ENCODE measurements at places on chromosomes 12 and 14.

DNA sequence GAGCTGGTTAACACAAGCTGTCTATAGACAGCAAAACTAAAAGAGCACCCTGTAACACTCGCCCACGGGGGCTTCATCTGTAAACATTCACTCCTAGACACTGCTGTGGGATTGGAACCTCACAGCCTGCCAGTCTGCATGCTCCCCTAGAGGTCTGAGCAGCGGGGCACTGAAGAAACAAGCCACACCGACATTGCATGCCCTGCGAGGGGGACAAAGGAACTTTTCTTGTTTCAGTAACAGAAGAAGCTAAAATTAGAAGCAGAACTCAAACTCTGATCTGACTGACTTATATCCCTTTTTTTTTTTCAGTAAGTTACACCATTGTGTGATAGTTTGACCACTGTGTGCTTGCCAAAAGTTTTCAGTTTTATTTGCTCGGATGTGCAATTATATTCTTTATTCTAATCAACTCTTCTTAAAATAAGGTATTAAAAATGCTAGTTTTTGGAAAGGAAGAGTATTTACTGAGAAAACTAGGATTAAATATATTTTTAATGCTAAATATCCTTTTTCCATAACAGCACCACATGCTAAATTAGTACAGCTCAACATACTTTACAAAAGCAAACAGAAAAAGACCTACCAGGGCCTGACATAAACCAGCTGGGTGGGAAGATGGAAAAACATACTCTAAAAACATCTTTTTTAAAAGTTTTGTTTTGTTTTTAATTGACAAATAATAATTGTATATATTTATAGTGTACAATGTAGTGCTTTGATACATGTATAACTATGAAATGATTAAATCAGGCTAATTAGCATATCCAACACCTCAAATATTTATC, 100.2 kb downstream of the EPS8 start:
- no peak for DNase-seq

DNA sequence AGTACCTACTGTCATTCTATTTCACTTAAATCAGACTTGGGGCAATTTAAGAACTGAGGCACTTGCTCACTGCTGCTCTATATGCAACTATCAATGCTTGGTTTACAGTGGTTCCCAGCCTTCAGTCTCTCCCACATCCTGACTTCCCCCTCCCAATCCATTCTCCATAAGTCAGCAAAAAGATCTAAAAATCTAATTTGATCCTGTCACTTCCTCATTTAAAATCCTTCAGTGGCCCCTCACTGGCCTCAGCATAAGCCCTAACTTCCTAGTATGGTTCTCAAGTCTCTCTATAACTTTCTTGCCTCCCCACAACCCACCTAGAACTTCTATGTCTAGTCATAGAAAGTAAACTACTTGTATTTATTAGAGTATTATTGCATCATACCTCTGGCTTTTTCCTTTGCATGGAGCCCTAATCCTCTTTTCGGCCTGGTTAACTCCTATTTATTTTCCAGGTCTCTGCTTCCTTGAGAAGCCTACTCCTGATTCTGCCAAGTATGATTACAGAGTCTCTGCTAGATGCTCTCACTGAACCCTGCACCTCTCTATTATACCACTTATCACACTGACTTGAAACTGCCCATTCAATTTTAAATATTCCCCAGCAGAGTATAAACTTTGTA, 130.6 kb downstream of the RALGAPA1 start:
- DNase-seq: no peak

- DNase-seq: no peak
Measured at GRCh38 chr12:83114966-83115365, 428.3 kb downstream of the TMTC2 start.

DNA sequence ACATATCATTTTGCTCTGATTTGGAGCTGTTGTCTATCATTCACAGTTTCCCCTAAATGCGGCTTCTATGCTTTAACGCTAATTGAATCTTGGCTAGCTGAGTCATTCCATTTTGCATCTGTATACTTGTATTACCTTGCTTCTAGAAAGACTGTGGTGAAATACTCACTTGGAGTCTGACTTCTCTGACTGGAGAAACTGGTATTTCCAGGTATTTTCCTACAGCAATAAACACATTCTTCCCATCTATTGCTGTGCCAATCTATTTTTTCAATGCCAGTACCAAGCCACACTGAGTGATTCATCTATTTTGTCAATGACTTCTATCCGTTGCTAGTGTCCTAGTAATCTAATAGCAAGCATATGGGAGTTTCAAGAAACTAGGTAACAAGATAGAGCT, 76.0 kb upstream of the ST8SIA1 start:
- DNase-seq: peak; percentile 13

- DNase-seq: no peak
Measured at GRCh38 chr12:915090-915489, 34.4 kb downstream of the RAD52 start.

DNA sequence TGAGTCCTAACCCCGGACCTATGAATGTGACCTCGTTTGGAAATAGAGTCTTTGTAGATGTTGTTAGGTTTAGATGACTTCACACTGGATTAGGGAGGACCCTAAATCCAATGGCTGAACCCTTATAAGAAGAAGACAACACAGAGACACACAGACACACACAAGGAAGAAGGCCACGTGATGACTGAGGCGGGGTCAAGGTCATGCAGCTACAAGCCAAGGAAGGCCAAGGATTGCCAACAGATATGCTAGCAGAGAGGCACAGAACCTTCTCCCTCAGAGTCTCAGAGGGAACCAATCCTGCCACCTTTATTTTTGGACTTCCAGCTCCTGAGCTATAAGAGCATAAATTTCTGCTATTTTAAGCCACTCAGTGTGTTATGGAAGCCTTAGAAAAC, 31.8 kb downstream of the LTBP2 start:
- DNase-seq: no peak

GRCh38 chr12:98812225-98812624, 167.1 kb downstream of the APAF1 start:
- DNase-seq: no peak

DNA sequence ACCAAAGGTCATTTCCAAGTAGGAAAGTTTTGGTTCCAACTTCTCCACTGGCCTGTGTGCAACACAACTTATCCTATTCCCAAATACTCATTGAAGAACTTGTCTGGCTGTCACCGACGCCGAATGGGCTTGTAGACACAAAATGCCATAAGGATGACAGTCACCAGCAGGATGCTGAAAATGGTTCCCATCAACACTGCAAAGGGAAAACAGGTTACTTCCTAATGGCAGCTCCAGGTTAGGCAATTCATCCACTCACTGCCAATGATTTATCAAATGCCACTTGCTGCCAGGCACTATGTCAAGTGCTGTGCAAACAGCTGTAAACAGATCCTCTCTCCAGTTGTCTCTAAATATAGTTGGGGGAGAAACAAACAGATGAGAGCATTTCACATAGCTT, 6.1 kb downstream of the C12orf76 start:
- DNase-seq: no peak

DNA sequence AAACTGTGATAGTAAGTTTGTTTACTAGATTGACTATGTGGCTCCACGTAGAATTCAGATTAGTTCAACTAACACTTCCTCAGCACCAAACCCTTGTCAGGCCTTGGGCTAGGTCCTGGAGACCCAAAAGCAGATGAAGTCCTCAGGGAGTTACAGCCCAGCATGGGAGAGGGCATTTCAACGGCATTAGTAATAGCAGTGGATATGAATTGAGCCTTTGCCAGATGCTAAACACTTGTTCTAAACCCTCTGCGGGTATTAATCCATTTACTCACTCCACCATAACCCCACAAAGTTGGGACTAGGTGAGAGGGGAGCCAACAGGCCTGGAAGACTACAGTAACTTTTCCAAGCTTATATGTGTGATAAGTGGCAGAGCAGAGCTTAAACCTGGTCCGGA, 714.6 kb downstream of the DIO2 start:
- no peak for DNase-seq

- no peak for DNase-seq
Measured at GRCh38 chr12:130959632-130960031, 5.9 kb downstream of the ADGRD1 start.

DNA sequence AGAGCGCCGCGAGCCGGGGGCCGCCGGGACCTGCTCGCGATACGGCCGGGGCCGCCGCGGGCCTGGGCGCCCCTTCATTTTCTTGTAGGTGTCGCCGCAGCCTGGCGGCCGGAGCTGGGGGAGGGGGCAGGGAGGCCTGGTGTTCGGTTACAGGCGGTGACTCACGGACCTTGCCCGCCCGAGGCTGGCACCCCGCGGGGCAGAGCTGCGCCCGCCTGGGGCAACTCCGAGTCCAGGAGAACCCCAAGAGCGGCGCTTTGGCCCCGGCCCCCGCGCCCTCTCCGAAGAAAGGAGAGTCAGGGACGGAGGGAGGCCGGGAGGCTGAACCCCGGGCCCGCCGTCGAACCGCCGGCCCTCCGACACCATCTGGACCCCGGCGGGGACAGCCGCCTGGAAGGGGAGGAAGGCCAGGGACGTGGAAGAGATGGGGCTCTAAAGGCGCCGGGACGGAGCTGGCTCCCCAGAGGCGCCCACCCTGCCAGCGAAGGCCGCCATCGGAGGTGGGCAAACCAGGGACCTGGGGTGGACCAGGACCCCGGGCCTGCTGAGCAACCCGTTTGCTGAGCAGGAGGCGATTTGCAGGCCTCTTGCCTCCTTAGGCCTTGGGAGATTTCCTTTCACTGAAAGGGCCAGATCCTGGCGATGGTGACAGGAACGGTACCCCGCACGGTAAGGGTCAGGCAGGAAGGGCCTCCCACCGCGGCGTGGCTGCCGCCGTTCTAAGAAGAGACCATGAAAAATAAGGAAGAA, 843 bp upstream of the NUAK1 start:
- DNase-seq: no peak

- DNase-seq: no peak
Measured at GRCh38 chr12:110742096-110742717, 484 bp downstream of the PPP1CC start.

- no peak for DNase-seq
Measured at GRCh38 chr12:93015871-93016751, 87.0 kb upstream of the EEA1 start.

DNA sequence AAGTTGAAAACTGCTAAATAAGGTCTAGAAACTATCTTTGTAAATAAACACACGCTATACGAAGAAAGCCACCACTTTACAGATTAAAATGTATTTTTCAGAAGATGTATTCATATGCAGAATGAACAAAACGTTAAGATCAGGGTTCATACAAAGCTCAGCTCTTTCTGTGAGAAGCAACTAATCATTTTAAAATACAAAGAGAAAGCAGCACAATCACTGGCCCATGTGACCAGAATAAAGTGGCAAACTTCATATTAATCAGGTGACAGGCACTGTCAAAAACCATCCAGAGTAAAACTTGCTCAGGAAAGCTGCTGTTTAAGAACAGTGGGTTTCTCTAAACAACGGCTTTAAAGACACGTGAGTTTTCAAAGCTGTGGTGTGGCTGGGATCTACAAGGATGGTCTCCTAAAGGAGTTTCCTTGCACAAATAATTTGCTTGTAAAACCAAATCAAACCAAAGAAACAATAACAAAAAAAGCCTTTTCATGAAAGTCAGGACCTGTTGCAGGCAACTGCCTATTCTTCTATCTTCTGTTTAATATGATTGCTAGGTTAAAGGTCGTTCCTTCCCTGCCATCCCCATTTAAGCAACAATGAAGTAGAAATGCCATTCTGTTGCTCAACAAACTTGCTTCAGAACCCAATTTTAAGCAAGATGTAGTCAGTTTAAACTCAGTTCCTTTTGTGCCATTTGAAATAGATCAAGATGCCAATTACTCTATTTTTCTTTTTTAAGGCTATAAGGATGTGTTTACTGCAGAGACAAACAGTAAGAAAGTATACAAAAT, 22.3 kb downstream of the SEL1L start:
- no peak for DNase-seq

DNA sequence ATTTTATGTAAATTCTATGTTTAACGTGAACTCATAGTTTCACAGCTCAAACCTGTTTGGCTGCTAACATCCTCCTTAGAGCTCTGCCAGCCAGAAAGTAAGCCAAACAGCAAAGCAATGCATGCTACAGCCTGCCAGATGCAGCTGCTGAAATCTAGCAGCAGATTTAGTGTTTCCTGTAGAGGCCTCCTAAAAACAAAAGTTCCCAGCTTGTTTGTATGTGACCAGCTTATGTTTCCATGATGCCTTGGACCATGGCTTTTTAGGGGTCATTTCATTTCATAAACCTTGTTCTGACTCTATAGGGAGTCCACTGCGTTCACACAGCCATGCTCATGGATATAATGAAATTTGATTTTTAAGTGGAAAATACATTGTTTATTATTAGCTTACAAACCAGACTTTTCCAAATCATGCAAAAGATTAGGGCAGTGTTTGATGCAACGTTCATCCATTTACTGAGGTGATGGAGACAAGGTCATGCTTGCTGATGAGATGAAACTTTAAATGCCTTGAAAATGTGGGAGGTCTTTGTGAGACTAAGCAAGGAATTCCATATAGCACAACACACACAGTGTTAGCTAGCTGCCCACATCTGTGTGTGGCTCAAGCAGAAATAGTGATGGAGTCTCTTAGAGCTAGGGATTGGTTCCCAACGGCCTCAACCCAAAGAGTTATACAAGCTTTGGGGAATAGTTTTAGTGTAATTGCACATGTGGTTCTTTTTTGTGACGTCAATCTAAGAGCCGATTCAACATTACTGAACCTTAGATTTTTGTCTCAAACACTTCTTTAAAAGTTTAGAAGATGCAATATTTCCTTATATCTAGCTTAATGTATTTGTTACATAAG, 157.5 kb upstream of the LRIG3 start:
- no peak for DNase-seq

DNA sequence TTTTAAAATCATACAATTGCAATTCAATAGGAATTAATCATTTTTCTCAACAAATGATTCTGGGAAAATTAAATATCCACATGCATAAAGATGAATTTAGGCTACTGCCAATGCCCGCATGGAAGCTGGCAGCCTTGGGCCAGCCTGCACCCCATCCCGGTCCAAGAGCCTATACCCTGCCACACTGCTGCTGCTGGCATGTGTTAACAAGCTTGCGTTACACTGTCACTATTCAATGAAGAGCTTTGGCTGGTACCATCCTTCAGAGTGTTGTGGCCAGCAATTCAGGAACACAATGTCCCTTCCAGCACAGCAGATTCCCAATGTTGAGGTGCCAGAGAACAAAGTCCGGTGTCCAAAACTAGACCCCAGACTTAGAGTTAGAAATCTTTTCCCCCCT, 13.6 kb upstream of the TAS2R14 start:
- no peak for DNase-seq

All from stromal cell of bone marrow (primary cell).